Activated CD4-positive, alpha-beta memory T cell treated with anti-CD3 and anti-CD28 coated beads, Interleukin-2, amount 10 ng/mL, durations not matched to agents 7 days and 5 days (primary cell): ENCODE measurements at places on chromosomes 7 and 10. TPM values are rescaled to one million over a fixed set of nuclear protein-coding genes. Genes with fewer than 3 reads are reported as not detected.

DNA sequence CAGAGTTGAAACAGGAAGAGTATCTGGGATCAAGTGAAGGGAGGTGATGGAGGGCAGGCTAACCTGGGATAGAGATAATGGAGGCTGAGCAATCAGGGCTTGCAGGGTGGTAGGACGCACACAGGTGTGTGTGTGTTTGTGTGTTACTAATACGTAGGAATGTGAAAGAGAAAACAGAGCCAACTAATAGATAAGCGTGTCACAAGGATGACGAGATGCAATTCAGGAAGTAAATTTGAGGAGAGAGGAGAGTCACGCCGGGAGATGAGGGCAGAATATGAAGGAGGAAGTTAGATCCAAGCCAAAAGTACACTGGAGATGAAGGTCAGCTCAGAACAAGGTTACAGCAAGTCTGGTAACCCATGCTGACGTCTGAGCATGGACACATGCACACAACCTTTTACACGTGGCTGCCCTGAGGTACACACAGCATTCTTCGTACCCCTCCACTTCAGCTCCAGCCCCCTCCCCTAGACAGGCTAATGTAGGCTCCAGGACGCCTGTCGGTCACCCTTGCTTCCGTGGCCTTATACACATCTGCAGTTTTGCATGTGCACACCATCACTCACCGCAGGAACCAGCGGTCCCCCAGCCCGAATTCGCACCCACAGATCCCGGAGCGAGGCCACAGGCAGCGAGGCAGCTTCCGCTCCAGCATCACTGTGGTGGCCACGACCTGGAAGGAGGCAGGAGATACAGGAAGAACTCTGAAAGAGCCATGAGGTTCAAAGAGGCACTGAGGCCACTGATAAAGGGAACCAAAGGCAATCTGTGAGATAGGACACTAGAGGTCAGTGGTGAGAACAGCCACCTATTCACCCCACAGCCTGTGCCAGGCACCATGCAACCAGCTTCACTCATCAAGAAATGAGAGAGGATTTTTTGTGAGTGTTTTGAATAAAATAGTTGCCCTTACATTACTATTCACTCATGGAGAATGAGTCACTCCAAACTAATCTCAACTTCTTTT, 23.7 kb upstream of the TRPV6 start:
- DNase-seq = no peak

- no peak for DNase-seq
Observed at GRCh38 chr10:102283488-102283887, 38.2 kb downstream of the GBF1 start.

- DNase-seq = no peak
Observed at GRCh38 chr7:22120391-22121053, 174.8 kb upstream of the CDCA7L start.

DNA sequence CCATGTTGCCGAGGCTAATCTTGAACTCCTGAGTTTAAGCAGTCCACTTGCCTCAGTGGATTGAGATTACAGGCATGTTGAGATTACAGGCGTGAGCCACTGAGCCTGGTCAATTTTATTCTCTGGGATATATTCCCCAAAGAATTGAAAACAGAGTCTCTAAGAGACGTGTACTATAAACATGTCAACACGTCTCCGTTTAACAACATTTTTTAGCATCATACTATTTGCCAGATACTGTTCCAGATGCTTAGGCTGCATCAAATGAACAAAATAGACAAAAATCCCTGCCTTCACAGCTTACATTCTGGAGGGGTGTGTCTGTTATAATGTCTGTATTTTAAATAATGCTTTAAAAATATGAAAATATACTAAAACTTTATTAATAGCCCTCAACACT, 54.1 kb upstream of the PRKG1 start:
- DNase-seq = no peak

GRCh38 chr7:74412603-74413002, 41.1 kb upstream of the GTF2IRD1 start:
- DNase-seq = no peak

- DNase-seq = no peak
Observed at GRCh38 chr10:92091965-92092364, 168.4 kb downstream of the BTAF1 start.

GRCh38 chr10:132446195-132446581, 49.2 kb downstream of the PWWP2B start:
- no peak for DNase-seq

GRCh38 chr10:105494944-105495343, 853.9 kb downstream of the SORCS3 start:
- DNase-seq = no peak

Gene PODXL
- total RNA-seq = 1.6 TPM

Gene CLCN1
- total RNA-seq = not detected

Gene NUTM2D
- total RNA-seq = 3.0 TPM

Gene TMEM72
- not detected for total RNA-seq

Gene COL1A2
- total RNA-seq = not detected
